ENCODE measurements at places on chromosomes 6 and 20.

GRCh38 chr6:2663123-2663522 is 87.6 kb downstream of the MYLK4 start:
- DNase-seq: no peak

DNA sequence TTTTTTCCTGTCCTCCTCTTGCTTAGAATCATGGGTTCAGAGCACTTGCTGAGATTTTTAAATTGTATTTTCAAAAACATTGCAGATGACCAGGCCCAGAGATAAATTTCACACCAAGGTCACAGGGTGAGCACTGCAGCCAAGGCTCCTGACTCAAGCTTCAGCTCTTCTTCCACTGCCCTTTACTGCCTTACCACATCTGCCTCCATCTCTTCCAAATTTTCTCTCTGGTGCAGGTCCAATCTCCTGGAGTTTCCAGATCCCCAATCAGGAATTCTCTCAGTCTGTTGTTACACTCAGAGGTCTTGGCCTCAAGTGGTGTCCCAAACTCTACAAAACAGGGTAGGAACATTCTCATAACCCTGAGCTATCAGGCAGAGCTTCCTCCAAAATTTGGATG is 12.7 kb downstream of the SNAP25 start:
- DNase-seq: no peak

DNA sequence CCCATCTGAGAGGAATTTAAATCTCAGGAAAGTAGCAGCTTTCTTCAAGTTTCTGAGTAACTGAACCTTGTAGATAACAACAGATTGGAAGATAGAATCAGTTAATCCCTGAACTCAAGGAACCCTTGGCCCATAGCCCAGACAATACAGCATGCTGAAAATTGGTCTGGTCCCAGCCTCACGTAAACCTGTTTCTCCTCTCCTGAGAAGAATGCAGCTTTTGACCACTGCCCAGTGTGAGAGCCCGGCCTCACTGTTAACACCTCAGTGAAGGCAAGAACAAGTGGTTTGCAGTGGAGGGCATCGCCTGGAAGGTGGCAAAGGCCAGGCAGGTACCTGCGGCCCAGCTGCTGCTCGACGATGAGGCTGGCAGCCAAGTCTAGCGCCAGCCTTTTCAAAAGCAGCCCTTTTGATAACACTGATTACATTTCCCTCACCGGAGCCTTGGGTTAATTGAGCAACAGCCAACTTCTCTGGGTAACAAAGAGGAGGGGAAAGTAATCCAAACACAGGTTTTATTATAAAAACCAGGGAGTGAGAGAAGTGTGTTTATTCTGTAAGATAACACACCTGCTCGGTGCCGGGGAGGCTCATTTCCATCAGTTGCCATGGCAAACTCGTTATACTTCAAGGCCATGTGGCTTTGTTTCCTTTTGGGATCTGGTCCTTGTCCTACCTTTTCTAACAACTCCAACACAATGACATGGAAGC is 54.0 kb downstream of the TRAF3IP2 start:
- DNase-seq: no peak

- DNase-seq: no peak
Observed at GRCh38 chr20:19501476-19502115, 256.5 kb upstream of the RIN2 start.

GRCh38 chr6:156538875-156539660 is 238.1 kb upstream of the ARID1B start:
- DNase-seq: no peak

- no peak for DNase-seq
Observed at GRCh38 chr6:112300896-112301295, 46.2 kb upstream of the RFPL4B start.

DNA sequence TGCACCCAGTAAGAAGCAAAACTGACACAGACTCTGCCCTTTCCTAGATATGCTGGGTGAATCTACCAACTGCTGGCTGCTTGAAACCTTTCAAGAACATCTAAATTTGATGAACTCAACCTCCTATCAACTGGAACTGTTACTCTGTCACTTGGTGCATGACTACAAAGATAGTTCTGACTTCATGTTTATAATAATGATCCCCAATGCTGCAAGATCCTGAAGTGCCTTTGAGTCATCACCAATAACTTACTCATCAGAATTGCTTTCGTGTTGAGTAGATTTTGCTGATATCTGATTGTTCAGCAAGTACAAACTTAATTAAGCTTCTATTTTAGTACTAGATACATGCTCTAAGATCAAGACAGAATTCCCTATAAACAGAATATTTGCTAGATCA is 100.2 kb upstream of the ARMC2 start:
- no peak for DNase-seq

DNA sequence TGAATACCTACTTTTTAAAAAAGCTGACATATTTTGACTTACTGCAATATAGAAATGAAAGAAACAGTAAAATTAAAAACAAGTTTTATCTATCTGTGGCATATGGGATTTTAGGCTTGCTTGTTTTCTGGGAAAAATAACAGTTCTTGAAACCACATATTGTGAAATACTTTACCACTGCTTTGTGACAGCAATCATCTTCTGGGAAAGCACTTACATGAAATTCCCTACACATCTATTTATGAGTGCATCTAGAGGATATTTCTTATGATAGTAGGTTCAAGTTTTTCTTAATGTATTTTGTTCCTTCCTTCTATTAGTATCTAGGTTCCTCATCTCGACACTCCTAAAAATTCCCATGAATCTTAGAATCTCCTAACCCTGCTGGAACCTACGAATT is 75.2 kb downstream of the STXBP5 start:
- no peak for DNase-seq

DNA sequence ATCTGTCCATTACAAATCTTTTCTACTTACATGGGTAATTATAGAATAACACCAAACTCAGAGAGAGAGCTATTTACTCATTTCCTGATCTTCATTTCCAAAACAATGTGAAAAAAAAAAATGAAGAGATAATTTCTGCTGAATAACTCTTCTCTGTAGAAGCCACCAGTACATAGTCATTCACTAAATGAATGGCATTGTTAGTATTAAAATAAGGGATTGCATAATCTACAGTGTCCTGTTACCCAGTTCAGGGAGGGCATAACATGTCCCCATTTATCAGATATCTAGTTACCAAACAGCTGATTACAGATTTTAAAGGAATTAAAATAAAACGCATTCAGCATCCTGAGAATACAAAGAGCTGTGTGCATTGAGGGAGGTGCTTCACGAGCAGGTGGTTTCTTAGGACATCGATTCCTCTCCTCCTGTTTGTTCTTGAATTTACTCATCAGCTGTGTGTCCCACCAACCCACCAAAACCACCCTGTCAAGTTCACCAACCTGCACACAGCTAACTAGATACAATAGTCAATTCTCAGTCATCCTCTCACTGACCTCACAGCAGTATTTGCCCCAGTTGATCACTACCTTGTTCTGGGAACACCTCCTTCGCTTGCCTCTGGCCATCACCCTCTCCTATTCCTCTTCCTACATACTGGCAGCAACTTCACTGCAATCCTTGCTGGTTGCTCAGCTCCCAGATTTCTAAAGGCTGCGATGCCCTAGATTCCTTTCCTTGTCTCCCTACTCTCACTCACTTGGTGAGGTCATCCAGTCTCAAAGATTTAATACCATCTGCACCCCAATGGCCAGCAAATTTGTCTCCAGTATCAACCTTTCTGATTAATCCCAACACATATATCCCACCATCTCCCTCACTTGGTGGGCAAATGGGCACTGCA is 18.7 kb downstream of the CNKSR3 start:
- no peak for DNase-seq

- DNase-seq: no peak
Observed at GRCh38 chr6:52696418-52696817, 25.5 kb downstream of the TMEM14A start.

GRCh38 chr6:112640891-112641290 is 293.8 kb downstream of the RFPL4B start:
- DNase-seq: no peak

DNA sequence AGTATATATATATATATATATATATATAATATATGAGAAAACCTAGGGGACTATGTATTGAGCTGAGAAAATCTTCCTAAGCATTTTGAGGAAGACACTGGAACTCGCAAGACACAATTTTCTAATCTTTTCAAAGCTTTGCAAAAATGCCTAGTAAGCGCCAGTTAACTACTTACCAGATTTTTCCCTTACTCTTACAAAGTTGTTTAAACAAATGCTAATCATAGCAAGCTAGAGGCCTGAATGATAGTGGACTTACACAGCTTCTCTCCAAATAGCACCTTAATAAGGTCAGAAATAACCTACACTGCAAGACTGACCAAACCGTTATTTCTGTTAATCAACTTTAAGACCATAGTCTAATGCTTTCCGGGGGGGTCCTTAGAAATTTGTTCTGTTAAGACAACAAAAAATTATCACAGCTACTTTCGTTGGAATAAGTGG is 56.1 kb upstream of the HFE start:
- no peak for DNase-seq
